ENCODE measurements at places on chromosomes 13 and 19.

GRCh38 chr13:101271681-101272245 is 144.5 kb downstream of the NALCN start:
- no peak for DNase-seq

DNA sequence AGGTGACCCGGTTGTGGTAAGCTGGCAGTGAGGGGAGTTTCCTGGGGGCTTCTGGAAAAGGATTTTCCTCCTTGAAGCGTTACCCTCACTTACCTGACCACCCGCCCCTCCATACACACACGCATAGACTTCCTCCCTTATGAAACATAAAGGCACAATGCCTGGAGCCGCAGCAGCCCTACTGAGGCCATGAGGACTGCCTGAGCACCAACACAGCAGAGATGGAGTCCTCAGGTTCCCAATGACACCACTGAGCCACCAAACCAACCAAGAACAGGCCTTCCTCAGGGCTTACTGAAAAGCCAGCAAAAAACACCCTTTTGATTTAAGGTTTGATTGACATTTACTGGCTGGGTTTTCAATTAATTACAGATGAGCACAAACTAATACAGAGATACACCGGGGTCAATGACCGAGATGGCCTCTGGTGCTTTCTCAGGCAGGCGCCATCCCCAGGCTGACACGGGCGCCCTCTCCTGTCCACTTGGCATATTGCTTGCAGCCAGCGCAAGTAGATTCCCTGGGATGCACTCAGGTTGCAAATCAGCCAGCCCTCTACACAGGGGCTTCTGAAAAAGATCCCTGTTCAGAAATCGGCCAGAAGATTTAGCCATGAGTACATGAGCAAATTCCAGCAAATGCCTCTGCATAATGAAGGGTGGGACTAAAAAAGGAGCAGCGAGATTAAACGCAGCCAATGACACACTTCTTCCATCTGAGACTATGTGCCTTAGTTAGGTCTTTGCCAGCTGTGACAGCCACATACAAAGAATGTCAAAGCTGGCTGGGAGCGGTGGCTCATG is 14.8 kb downstream of the OPA3 start:
- DNase-seq, result no peak

DNA sequence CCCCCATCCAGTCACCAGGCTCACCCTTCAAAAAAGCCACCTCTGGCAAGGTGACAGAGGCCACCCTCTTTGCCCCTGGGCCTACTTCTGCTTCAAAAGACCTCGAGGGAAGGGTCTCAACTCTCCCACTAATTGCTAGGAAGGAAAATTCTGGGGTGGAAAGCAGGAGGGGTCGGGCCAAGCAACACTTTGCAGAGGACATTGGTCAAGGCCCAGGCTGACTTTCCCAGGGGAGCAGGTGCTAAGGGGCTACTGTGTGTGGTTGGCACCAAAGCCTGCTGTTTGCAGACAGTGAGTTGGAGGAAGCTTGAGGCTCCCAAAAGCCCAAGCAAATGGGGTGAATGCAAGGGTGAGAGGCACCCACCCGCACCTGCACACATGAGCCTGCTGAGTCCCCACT is 28.6 kb upstream of the VSTM2B start:
- no peak for DNase-seq

DNA sequence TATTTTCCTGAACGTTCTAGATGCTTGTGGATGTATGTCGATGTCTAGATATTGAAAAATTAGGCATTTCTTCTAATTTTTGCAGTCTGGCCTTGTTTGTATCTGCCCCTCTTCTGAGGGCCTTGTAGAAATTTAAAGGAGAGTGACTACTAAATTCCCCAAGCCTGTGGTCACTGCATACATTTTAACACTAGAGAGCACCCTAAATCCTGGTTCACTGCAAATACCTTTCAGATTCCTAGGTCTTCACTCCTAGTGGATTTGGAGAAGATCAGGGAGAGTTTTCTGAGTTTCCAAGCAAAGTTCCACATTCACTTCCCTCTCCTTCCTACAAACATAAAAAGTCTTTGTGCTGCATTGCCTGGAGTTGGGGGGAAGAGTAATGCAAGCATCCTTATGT is 1272.5 kb downstream of the OLFM4 start:
- DNase-seq, result no peak

DNA sequence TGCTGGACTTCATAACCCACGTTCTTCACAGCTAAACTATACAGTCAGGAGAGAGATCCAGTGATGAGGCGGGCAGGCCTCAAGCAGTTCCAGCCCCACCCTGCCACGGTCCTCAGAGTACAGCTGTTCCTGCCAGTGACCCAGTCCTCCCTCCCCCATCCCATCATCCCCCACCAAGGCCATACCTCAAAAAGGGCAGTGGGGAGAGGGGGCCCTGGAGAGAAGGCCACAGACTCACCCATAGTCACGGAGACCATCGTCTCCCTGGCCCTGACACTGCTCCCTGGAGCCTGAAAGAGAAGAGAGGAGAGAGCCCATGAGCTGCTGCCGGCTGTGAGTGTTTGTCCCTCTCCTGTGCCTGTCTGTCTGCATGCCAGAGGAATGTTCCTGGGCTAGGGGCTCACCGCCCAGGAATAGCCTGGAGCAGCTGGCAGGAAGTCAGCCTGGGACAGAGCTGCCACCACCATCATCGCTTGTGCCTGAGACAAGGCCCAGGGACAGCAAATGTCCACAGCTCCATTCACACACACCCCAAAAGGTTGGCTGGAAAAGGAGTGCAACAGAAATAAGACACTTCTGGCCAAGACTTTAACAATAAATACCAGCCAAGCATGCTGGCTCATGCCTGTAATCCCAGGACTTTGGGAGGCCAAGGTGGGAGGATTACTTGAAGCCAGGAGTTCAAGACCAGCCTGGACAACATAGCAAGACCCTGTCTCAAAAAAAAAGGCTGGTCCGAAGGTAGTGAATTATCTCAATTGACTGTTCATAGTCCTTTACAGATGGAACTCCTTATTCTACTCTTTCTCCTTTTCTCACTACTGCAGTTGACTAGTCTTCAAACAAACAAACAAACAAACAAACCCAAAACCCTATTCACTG is 6.4 kb downstream of the C19orf47 start:
- no peak for DNase-seq

DNA sequence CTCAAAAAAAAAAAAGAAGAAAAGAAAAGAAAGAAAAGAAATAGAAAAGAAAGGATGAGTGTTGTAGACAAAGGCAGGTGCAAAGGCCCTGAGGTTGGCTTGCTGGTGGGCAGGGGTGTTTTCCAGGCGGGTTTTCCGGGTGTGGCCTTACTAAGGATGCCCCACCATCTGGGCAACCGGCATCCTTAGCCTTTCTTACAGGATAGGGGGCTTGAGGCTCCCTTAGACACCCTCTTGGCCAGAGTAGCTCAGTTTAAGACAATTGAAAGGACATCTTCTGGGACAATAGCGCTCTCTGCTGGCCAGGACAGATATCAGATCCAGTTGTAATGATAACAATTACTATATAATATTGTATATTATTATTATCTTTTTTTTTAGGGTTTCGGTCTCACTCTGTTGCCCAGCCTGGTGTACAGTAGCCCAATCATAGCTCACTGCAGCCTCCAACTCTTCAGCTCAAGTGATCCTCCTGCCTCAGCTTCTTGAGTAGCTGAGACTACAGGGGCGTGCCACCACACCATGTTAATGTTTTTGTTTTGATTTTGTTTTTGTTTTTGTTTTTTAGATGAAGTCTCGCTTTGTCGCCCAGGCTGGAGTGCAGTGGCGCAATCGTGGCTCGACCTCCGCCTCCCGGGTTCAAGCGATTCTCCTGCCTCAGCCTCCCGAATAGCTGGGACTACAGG is 1.4 kb upstream of the QTRT1 start:
- DNase-seq, result no peak

- no peak for DNase-seq
Measured at GRCh38 chr13:73810647-73811046, 323.6 kb downstream of the KLF12 start.

- no peak for DNase-seq
Measured at GRCh38 chr13:74132152-74132775, 1.9 kb downstream of the KLF12 start.

GRCh38 chr13:103386341-103386740 is 320.1 kb upstream of the SLC10A2 start:
- DNase-seq, result no peak

GRCh38 chr19:7622933-7623685 is 6.2 kb downstream of the XAB2 start:
- no peak for DNase-seq

- no peak for DNase-seq
Measured at GRCh38 chr19:28609091-28609755, 603.7 kb downstream of the UQCRFS1 start.

- DNase-seq, result no peak
Measured at GRCh38 chr13:42548731-42549551, 25.0 kb upstream of the TNFSF11 start.

GRCh38 chr19:31283701-31284100 is 65.5 kb downstream of the TSHZ3 start:
- no peak for DNase-seq

DNA sequence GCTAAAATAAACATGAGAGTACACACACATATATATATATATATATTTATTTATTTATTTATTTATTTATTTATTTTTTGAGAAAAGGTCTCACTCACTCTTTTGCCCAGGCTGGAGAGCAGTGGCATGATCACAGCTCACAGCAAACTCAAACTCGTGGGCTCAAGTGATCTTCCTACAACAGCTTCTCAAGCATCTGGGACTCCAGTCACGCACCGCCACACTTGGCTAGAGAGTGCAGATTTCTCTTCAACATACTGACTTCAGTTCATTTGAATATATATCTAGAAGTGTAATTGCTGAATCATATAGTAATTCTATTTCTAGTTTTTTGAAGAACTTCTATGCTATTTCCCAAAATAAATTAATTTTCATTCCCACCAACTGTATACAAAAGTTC is 1711.8 kb downstream of the SLITRK5 start:
- DNase-seq, result no peak

- no peak for DNase-seq
Measured at GRCh38 chr13:43307221-43307920, 284.0 kb downstream of the DNAJC15 start.

GRCh38 chr19:50550594-50550966 is 17.7 kb downstream of the LRRC4B start:
- DNase-seq, result no peak

DNA sequence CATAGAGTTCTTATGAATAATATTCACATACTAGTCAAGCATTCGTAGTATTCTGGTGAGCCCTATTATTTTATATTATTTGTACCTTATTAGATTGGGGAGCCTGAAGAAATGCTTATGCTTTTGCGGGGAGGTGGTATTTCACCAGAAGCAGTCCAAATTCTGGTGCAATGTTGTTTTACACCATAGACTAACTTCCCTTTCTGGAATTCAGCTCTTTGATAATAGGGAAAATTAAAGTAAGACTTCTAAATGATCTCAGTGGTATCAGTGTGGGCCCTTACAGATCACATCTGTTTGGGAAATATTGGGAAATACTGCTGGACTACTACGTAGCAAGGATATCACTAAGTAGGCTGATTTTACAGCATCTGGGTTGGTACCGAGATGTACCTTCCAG is 34.2 kb downstream of the KCTD12 start:
- DNase-seq, result no peak

GRCh38 chr19:55546011-55546410 is 668 bp upstream of the SBK3 start:
- no peak for DNase-seq

- DNase-seq, result no peak
Measured at GRCh38 chr19:7336321-7336973, 12.3 kb upstream of the ARHGEF18 start.

GRCh38 chr19:14363183-14364097 is 17.8 kb upstream of the ADGRE5 start:
- DNase-seq, result no peak

DNA sequence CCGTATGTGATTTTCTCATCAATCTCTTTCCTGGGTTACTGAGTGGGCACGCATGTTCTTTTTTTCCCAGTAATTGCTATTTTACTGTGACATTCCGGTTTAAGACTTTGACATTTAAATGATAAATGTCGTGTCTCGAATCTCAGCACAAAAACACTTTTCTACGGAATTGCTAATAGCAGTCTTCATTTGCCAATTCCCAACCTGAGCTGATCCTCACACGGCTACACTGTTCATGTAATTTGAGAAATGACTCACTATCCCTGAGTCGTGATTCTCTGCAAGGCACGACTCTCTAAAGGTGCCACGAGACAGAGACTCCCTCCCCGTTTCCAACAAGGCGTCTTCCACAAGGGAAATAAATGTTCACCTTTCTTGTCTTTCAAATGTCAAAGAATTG is 88.7 kb upstream of the USP29 start:
- no peak for DNase-seq

DNA sequence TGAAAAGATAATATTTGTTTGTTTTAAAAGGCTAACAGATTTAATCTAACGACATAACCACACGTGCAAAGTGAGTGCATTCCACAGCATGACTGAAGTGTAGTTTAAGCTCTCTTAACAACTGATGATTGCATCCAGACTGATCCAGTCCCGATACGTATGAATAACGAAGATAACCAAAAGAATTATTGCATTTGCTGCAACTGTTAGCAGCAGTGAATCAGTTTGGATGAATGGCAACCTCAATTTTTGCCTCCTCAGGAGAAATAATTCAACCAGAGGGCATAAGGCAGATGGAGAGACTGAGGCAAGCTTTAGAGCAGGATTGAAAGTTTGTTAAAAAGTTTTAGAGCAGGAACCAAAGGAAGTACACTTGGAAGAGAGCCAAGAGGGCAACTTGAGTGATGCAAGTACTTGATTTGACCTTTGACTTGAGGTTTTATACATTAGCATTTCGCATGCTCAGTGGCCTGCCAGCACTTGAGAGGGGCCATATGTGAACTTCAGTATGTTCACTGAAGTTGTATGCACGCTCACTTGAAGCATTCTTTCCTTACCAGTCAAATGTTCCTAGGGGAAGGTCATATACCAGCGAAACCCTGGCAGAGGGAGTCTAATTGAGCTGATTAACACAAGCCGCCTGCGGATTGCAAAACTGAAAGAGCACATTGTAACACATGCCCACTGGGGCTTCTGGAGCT is 835.0 kb upstream of the PCDH20 start:
- no peak for DNase-seq

- DNase-seq, result no peak
Measured at GRCh38 chr13:50892210-50892944, 17.2 kb upstream of the RNASEH2B start.

- no peak for DNase-seq
Measured at GRCh38 chr13:107348925-107349324, 781.0 kb upstream of the ARGLU1 start.

Data from AG09309 (cell line).